Myocyte (in vitro differentiated cells): ENCODE measurements at places on chromosomes 7 and 10. TPM values are rescaled to one million over a fixed set of nuclear protein-coding genes. Genes with fewer than 3 reads are reported as not detected.

DNA sequence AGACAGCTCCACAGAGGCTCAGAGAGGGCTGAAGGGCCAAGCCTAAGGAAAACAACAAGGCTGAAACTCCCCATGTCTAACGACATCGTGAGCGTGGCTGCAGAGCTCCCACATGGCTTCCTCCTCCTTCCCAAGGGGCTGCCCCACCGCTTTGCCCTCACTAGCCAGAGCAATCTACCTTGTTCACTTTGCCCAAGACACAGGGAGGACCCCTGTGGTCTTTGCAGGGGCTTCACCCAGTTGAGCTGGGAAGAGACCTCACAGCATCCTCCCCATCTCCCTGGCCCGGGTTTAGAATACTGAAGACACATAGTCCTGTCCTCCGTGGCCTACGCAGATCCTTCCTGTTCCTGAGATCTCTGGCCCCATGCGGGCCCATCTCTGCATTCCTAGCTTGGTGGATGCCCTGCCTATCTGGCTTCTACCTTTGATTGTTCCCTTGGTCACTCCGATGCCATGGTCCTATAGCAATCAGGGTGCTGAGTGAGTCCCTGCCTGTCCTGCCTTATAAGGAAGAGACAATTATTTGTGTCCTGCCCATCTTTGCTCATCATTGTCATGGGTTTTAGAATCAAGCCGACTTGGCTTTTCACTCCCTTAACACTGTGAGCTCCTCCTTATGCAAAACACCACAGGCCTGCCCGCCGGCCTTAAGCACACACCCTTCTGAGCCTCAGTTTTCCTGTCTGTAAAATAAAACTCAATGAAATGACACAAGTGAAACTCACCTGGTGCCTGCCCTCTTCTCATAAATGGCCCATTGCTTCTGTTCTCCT, 73.2 kb downstream of the PARP12 start:
- DNase-seq, result no peak

- no peak for DNase-seq
Observed at GRCh38 chr7:93551931-93552330, 22.6 kb downstream of the CALCR start.

GRCh38 chr7:14817829-14818614, 84.5 kb downstream of the DGKB start:
- no peak for DNase-seq

DNA sequence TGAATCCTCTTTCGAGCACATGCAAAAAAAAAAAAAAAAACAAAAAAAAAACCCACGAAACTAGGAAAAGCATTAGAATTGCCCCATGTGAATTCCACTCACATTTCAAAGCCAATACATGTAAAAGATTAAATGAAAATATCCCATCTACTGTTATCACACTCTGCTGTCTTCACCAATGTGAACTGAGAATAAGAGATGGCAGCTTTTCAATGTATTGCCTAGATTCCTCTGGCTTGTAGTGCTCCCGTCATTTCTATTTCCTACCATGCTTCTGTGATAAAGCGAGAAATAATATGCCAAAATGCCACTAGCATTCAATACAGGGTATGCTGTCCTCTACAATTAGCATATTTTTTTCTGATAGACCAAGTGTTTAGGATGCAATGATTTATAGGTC, 517.0 kb downstream of the NRG3 start:
- no peak for DNase-seq

GRCh38 chr10:89351412-89351779, 23.6 kb downstream of the IFIT3 start:
- no peak for DNase-seq

- DNase-seq, result no peak
Observed at GRCh38 chr7:66187905-66188304, 17.2 kb upstream of the TPST1 start.

DNA sequence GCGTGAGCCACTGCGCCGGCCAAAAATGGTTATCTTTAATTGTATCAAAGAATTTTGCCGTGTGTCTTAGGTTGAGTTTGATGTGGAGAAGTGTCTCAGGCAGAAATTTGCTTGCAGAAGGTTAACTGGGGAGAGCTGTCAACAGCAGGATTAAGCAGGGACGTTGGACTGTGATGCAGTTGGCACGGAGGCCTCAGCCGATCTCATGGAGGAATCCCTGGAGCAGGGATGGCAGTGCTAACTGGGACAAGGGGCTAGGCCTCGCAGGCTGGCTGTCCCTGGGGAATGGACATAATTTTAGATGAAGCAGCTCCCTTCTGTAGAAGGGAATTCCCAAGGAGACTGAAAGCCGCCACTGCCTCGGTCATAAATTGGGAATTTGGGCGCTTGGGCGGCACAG, 12.3 kb upstream of the KIF5B start:
- no peak for DNase-seq

GRCh38 chr7:43249823-43250145, 137.3 kb downstream of the HECW1 start:
- no peak for DNase-seq

- DNase-seq, result peak; percentile 17
Observed at GRCh38 chr7:33970536-33970935, 65.2 kb downstream of the BMPER start.

EPO gene
- total RNA-seq, result 0.16 and 0.88 TPM in 2 replicates

DNA sequence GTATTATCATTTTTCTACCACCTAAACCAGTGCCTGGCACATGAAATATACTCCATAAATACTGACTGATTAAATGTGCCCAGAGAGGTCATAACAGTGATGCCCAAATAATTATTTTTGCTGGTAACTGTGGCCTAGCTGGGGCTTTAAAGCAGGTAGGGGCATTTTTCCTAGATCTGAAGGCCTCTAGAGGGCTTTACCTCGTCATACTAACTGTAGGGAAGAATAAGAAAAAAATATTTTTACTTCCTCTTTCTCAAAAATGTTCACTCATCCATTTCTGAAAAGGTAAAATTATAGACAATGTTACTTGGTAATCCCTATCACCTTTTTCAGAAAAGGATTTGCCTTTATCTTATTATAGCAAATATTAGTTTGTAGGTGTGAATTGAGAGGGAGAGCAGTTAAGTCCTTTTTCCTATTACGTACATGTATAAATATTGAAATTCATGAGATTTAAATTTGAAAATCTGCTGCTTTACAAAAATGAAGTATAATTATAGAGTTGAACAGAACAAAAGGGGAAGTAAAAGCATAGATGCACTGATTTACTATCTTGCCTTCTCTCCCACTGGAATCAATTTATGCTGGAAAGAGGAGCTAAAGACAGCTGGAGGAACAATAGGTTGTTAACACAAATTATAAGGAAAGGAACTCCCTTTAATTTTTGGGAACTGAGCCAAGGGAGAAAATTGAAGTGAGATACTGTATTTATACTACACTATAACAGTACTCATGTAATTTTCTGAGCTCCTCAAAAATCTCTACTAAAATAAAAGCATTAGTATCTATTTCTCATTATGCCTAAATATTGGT, 71.5 kb upstream of the NOBOX start:
- DNase-seq, result no peak

ENO4 gene
- total RNA-seq, result 0.19 TPM in 1 of 2 replicates, not detected in the other

DNA sequence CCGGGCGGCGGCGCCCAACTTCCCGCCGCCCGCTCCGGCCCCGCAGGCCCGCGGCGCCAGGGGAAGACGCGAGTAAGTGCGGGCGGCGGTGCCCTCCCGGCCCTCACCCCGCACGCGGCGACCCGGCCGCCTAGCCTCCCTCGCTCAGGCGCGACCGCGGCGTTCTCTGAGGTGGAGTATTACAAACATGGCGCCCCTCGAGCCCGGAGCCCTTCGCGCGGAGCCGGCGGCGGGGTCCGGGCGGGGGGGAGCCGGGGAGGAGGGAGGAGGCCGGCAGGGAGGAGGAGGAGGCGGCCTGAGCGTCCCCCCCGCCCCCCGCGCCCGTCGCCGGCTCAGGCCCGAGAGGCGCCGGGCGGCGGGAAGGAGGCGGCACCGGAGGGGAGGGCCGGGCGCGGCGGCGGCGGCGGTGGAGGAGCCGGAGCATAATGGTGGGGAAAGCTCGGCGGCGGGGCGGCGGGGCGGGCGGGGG, at the start of gene ZMYND11:
TSS of gene ZMYND11 (plus strand) at position 324 of the 469 bp plus-strand sequence. CDS start 44,558 bp downstream, outside the sequence.
- DNase-seq, result peak; percentile 78

VSTM2A gene
- total RNA-seq, result not detected in 2 replicates

OGDHL gene
- 0.05 and 0.16 TPM in 2 replicates for total RNA-seq

SCART1 gene
- 0.83 and 1.4 TPM in 2 replicates for total RNA-seq

PRKG1 gene
- total RNA-seq, result 14.8 and 26.7 TPM in 2 replicates

UCMA gene
- not detected in 2 replicates for total RNA-seq

MTG1 gene
- 24.8 and 27.2 TPM in 2 replicates for total RNA-seq

- no peak for DNase-seq
Observed at GRCh38 chr7:65731562-65732035, 141.3 kb upstream of the VKORC1L1 start.

NPM3 gene
- 60.9 and 62.4 TPM in 2 replicates for total RNA-seq

CRYGN gene
- total RNA-seq, result 0.16 TPM in 1 of 2 replicates, not detected in the other

DNA sequence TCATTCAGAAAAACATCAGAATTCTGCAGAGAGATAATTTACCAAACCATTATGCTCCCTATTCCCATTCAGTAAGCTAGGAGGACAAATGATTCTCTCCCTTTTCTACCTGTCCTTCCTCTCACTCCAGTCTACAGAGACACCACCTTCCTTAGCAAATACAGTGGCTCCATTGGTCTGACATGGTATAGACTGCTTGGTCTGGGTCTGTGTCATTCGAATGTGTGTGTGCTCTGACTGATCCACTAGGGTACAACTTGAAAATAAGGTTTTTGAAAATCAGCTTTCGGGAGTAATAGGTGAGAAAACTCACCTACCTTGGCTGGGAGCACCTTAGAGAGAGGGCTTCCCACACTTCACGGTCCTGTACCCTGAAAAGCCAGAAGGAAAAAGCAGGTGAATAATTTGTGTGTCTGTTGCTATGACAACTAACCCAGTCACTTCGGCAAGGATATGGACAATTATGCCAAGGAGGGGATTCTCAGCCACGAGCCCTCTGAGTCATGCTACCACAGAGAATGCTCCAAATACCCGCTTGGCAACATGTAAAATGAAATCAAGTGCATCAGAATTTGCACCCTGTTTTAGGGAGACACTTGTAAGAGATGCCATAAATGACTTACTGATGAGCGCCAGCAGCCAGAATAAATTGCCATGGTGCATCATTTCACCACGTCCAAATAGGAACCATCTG, 114.5 kb upstream of the PRKCQ start:
- DNase-seq, result peak; percentile 21

ADCYAP1R1 gene
- total RNA-seq, result not detected in 2 replicates

DNA sequence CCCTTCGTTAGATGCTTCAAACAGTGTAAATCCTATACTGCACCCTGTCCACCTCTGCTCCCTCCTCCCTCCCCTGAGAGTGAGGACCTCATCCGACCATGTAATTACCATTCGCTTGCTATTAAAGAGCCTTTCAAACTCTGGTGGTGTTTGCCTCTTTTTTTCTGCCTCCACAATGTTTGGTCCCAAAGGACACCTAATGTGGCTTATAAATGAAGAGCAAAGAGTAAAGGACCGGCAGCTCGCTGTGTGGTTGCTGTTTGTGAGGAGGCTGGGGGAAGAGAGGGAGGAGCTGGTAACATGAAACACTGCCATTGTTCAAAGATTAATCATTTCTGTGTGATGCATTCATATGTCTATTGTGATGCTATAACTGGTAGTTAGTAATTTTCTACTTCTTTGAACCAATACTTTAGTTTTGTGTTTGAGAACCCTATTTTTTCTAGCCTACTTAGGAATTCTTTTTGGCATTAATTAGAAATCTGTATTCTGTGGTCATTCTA, 27.9 kb downstream of the MTURN start:
- peak; percentile 83 for DNase-seq
